Stimulated activated CD4-positive, alpha-beta T cell treated with anti-CD3 and anti-CD28 coated beads, Interleukin-15, amount 100 ng/mL, for 1 hour (primary cell): ENCODE measurements at places on chromosomes 16 and 17.

GRCh38 chr17:41428591-41429291 is 4.4 kb upstream of the KRT37 start:
- no peak for DNase-seq

- no peak for DNase-seq
These were observed 394.8 kb downstream of the KCNJ2 start for GRCh38 chr17:70564006-70564620.

DNA sequence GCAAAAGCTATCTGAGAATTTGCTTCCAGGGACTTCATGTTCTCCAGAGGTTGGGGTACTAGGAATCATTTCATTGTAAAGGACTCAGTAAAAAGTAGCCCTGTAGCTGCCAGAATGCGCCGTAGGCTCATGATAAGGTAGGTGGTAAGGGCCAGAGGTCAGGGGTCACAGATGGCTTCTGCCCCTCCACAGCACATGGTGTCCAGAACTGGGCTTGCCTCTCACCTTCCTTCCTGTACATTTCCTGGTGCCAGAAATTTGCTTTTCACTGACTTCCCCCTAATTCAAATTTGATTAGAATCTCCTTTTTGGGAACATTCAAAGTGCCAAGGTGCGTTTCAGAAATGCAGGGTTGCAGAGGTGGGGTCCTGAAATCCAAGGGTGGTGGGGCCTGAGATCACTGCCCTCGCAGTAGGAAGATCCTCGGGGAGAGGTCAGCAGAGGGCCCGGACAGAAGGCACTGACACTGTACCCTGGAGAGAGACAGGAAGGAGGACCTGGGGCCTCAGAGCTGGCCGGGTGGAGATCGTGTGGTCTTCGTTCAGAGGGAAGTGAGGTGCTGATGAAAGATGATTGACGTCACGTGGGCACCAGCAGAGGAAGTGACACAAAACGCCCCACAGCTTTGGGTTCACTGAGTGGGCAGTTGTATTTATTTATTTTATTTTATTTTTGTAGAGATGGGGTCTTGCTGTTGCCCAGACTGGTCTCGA is 25.5 kb upstream of the METRNL start:
- no peak for DNase-seq

- no peak for DNase-seq
These were observed 198.4 kb downstream of the CYB561 start for GRCh38 chr17:63247706-63248105.

DNA sequence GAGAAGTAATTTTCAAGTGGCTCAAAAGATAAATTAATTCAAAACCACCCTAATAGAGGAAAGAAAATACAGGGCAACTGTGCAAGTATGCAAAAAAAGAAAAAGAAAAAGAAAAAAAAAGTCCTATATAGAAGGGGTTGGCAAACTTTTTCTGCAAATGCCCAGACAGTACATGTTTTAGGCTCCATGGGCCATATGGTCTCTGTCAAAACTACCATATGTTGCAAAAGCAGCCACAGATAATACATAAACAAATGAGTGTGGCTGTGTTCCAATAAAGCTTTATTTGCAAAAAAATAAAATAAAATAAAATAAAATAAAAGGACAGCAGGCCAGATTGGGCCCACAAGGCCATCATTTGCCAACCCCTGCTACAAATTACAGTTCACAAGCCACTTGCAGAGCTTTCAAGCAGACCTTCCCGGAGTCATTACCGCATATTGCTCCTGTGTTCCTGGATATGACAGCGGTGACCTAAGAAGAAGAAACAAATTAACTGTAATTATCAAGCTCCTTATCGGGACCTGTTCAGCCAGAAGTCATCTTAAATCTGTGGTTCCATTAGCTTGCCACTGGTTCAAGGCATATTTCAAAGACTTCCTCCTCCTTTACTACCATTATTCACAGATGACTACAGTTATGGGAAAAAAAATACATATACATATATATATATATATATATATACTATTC is 15.9 kb downstream of the ZC3H7A start:
- no peak for DNase-seq

DNA sequence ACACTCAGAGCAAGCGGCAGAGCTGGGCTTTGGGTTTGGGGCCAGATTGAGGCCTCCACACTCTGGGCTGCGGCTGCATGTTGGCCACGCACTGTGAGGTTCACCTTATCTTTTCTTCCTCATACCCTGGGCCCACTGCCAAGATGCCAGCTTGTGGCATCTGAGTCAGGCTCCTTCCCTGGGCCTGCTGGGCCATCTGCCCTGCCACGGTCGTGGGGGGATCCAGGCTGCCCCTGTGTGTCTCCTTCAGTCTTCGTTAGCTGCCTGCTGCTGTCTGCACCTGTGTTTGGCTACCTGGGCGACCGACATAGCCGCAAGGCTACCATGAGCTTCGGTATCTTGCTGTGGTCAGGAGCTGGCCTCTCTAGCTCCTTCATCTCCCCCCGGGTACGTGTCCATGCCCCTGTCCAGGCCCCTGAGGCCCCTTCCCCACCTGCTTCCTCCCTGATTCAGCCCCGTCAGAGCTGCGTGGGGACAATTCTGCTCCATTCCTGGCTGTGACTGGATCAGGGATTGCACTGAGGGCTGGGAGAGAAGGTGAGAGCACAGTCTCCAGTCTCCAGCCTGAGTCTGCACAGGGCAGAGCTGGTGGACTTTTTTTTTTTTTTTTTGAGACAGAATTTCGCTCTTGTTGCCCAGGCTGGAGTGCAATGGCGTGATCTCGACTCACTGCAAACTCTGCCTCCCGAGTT is 11.2 kb downstream of the SPNS3 start:
- no peak for DNase-seq

GRCh38 chr16:85441189-85441889 is 171.8 kb upstream of the GSE1 start:
- DNase-seq: no peak

- DNase-seq: no peak
These were observed 14.0 kb downstream of the HSPB9 start for GRCh38 chr17:42136654-42137051.

DNA sequence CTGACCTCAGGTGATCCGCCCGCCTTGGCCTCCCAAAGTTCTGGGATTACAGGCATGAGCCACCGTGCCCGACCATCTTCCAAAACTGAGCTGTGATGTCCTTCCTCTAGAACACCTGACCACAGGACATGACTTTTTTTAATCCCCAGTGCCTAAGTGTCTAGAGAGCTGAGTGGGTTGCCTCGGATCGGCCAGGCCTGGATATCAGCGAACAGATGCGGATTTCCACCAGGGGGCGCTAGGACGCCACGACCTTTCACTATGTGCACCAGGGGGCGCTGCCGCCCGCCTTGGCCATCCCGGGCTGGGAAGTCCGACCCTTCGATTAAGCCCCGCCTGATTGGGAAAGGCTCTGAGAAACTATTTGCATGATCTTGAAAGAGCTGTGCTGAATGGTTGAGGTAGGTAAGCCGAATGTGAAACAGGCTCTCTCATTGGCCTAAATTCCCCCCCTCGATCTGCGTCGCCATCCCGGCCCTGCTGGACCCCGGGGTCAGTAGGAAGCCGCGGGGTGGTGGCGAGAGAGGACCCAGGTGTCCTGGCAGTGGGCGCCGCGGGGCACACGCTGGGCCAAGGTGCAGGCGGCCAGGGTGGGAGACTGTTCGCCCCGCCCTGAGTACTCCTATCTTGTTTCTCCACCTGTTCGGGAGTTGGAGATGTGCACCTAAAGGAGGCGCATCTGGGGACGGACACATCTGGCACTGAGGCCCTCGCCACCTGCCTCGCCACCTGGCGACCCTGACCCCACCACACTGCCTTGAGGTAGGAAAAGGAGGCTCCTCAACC is at the start of gene ACBD4:
TSS of gene ACBD4 (plus strand) at position 496 of the 786 bp plus-strand sequence. CDS start 458 bp downstream, outside the sequence.
- DNase-seq: peak; percentile 96

DNA sequence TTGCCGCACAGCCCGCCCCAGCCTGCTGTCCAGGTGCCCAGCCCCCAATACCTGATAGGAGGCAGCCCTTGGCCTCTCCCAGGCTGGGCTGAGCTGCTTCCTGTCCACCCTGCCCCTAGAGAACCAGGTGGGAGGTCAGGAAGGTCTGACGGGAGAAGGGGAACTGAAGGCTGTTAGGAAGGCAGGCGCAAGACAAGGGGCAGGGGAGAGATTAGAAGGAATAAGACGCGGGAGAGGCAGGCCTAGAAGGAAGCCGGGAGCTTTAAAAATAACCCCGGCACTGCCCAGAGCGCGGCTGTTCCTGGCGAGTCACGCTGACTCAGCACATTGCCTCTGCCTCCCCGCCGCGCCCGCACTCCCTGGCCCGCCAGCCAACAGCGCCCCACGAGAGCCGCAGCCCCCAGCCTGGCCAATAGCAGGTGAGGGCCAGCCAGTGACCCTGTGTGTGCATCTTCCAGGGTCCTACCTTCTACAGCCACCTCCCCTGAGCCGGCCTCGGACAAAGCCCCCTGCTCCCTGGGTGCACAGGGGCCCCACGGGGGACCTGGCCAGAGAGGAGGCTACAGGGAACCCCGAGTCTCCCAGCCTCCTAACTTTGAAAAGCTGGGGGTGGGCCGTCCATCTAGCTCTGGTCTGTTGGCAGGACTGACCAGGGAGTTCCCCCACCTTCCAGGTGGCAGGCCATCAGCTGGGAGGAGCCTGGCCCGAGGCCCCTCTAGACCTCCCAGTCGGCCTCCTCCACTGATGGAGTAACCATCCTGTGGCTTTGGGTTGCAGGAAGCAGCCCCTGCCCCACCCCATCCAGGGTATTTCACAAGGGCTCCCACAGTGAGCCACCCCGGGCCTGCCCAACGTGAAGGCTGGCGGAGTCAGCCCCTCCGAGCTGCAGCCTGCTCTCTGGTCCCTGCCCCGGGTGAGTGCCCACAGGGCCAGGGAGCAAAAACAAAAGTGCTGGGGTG is 4.0 kb downstream of the MAFG start:
- no peak for DNase-seq

GRCh38 chr17:47882247-47882646 is 13.8 kb upstream of the SP2 start:
- no peak for DNase-seq

DNA sequence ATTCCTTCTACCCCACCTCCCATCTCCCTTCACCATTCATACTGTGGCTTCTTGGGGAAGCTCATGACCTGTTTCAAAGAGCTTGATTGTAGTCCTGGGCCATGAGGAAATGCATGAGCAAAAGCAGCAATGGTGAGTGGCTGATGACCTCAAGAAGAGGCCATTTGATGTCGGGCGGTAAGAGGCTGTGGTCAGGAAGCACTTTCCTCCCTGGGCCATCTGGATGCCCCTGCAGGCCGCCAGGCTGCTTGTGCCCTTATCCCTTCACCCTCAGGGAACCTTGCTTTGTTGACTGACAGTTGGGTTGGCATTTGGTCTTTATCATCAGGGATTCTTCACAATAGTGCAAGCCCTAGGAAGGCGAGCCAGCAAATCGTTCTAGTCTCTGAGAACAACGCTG is 78.3 kb upstream of the TBX2 start:
- DNase-seq: no peak

GRCh38 chr17:51941272-51941671 is 217.2 kb downstream of the CA10 start:
- DNase-seq: no peak

DNA sequence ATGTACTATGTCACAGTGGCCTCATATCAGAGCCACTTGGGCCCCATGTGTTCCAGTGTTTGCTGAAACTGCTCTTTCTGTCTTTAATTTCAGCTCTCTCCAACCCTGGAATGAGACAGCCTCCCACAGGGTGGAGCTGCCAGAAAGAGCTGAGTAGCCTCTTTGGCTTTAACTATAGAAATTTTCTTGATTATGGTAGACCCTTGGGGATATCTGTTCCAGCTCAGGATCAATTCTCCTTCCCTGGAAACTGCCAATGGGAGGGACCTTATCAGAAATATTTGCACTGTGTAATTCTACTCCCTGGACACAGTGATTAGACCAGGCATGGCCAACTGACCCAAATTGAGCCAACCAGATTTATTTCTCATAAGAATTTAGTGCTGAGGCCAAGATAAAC is 39.0 kb upstream of the KDM8 start:
- no peak for DNase-seq

GRCh38 chr17:70961341-70961740 is 792.0 kb downstream of the KCNJ2 start:
- no peak for DNase-seq

DNA sequence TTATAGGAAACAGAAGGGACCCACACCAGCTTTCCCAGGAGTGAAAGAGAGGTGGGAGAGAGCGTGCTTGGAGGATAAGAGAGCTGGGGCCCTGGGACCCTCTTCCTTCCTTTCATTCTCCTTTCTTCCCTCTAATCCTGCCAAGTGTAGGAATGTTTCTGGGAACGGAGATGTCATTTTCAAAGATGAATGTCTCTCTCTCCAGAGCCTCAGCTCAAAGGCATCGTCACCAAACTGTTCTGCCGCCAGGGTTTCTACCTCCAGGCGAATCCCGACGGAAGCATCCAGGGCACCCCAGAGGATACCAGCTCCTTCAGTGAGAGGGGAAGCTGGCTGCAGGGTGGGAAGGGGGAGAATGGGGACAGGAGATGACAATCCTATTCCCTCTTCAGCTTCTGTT is 2.0 kb downstream of the FGF11 start:
- no peak for DNase-seq

- no peak for DNase-seq
These were observed 75.7 kb upstream of the LHX1 start for GRCh38 chr17:36861531-36861930.

GRCh38 chr16:85061566-85061965 is 34.0 kb downstream of the KIAA0513 start:
- DNase-seq: no peak

- no peak for DNase-seq
These were observed 2.8 kb downstream of the TRAF4 start for GRCh38 chr17:28746611-28747050.

- no peak for DNase-seq
These were observed at the start of gene BCL6B for GRCh38 chr17:7022781-7023571. BCL6B (plus strand) TSS chr17:7023050; CDS start chr17:7023672, 622 bp downstream.

- no peak for DNase-seq
These were observed 1.5 kb upstream of the PSMD3 start for GRCh38 chr17:39979016-39979670.

DNA sequence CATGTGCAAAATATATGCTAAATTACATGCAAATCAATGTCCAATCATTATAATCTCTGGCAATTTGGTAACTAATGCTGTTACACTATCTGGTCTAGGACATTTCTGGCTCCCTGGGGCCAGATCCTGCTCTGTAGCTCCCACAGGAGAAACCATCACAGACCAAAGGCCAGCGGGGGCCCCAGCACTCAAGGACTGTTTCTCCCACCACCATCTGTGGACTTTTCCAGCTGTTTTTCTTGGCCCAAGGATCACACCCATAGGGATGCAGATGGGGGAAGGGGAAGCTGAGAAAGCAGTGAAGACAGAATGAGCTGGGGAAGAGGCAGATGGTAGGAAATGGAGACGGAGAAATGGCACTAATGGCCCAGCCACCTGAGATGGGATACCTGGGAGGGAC is at the start of gene HIGD1B:
TSS of gene HIGD1B (plus strand) at position 298 of the 400 bp plus-strand sequence. CDS start 270 bp downstream, outside the sequence.
- DNase-seq: no peak
